ENCODE measurements at places on chromosomes 6 and 20.

DNA sequence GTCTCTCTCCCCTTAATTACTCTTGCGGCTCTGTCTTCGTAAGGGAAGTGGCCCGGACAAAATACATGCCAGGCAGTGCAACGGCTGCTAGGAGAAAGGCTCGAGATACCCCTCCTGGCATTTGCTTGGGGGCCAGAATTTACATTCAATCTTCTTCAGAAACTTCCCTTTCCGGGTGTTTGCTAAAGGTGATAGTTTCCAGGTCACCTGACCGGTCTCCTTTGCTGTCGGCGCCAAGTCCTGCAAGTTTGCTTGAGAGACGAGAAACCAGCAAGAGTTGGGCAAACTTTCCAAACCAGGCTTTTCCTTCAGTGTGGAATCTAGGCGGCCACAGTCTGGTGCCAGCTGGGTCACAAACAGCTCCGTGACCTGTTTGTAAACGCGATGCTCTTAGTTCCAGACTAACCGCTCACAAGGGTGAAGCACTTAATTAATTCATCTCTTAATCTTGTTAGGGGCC lies 563 bp upstream of the SRSF3 start:
- peak; percentile 84 for DNase-seq

DNA sequence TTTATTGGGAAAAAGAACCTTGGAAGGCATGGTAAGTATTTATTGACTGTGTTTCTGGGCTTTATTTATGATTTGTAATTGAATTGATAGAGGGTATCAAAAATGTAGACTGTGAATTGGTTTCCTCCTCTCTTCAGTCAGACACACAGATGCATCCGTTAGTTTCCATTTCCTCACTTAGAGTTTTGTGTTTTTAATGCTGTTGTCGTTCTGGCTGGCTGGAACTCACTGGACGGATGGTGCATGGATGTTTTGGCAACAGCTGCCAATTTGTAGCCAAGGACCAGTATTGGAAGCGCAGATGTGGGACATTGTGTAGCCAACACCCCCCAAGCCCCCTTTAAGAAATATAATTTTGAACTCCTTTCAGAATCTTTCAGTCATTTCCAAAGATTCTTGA lies 134.5 kb downstream of the JARID2 start:
- no peak for DNase-seq

GRCh38 chr6:150684714-150685459 lies 85.2 kb downstream of the PLEKHG1 start:
- no peak for DNase-seq

DNA sequence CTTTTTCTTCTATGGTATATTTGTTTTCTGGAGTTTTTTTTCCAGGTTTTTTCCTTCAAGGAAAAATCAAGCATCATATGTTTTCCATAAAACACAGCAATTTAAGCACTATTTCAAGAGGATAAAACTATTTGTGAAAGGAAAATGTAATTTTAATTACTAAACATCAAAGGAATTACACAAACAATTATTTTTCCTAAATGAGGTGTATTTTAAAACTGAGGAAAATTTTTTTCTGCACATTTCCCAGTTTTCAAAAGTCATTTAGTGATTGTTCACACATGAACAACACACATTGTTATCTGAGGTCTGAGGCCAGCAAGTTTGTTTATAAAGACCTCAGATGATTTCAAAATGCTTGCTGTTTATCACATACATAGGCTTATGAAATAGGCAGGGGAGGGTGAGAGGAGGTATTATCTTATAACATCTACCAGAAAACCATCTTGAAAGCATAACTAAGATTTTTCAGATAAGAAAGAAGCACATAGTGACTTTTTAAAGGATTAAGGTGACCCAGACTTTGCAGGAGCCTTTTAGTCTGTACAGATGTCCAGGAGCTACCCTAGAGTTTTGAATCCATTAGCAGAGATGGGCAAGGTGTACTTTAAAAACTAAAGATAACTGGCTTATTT lies 381.6 kb downstream of the GJA1 start:
- DNase-seq = no peak

GRCh38 chr6:167408235-167408869 lies 83.5 kb downstream of the TTLL2 start:
- DNase-seq = peak; percentile 50

- no peak for DNase-seq
Observed at GRCh38 chr6:124872361-124873065, 89.7 kb upstream of the RNF217 start.

DNA sequence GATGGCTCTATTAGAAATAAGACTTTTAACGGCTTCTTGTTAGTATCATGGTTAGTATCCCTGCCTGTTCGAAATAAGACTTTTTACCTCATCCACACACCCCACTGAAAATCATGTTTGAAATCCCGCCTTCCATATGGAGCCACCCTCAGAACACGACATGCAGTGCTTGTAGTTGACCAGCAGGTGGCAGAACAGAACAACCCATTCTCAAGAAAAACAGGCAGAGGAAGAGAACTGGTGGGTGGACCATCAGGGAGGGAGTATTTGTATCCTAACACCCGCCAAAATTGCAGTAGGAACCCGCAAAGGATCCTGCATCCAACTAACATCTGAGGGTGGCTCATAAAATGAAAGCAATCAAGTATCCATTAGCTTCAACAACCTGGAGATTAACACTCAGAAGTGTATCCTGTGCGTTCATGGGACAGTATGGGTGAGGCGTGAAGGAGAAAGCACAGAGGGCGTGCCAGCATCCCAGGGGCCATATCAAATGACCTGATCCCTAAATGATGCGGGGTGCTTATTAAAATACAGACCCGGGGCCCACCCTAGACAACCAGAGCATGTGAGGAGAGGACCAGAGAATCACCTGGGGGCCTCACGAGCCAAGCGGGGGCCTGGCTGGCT lies 89.6 kb upstream of the NHSL1 start:
- peak; percentile 77 for DNase-seq

DNA sequence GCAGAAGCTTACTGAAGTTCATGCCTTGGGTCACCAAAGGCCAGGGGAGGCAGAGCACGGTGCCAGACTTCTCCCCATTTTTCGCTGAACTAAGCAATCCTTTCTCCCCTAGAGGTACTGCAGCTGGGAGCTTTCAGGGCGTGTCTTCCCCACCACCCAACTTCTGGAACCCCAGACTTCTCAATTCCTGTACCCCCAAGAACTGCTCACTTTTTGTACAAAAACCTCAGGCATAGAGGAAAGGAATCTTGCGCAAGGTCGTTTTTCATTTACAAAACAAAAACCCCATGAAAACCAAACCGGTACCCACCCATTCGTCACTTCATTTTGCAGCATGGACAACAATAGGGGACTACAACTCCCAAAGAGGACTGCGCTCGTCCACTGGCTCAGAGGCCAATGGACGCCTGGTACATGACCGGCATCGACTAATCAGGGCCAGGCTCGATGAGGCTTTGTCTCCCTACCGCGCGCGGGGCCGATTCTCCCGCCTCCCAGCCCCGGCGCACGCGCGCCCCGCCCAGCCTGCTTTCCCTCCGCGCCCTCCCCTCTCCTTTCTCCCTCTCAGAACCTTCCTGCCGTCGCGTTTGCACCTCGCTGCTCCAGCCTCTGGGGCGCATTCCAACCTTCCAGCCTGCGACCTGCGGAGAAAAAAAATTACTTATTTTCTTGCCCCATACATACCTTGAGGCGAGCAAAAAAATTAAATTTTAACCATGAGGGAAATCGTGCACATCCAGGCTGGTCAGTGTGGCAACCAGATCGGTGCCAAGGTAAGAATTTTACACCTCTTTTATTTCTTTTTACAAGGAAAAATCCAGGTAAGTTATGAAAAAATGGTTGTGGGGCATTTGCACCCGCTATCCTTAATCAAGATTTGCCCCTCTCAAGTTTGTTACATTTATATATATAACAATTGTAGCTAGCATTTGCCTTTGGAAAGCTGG lies at the start of gene TUBB:
TUBB (plus strand) TSS at position 562 of the 947 bp plus-strand sequence; CDS start at position 717, 155 bp downstream.
- DNase-seq = peak; percentile 99

GRCh38 chr6:108799354-108799717 lies 48.9 kb upstream of the ARMC2 start:
- peak; percentile 8 for DNase-seq

GRCh38 chr6:109304284-109305015 lies 77.8 kb downstream of the CD164 start:
- DNase-seq = no peak

- DNase-seq = no peak
Observed at GRCh38 chr6:48904809-48905208, 558.2 kb downstream of the MMUT start.

DNA sequence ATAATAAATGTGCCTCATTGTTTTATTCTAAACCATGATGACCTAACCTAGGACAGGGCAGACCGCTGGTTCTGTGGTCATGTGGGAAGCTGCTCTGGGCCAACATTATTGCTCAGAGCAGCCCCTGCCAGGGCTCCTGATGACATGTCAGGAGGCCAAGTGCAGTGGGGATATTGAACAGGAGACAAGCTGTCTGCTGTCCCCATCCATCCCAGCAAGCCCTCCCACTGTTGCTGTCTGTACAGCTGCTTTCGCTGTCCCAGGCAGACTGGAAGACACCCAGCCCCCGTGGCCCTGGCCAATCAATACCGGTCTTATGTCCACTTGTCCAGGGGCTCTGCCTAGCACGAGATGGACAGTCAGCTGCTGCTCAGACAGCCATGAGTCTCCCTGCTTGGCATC lies 43.2 kb upstream of the FNDC1 start:
- no peak for DNase-seq

GRCh38 chr6:82441047-82441855 lies 77.6 kb downstream of the TPBG start:
- DNase-seq = no peak

DNA sequence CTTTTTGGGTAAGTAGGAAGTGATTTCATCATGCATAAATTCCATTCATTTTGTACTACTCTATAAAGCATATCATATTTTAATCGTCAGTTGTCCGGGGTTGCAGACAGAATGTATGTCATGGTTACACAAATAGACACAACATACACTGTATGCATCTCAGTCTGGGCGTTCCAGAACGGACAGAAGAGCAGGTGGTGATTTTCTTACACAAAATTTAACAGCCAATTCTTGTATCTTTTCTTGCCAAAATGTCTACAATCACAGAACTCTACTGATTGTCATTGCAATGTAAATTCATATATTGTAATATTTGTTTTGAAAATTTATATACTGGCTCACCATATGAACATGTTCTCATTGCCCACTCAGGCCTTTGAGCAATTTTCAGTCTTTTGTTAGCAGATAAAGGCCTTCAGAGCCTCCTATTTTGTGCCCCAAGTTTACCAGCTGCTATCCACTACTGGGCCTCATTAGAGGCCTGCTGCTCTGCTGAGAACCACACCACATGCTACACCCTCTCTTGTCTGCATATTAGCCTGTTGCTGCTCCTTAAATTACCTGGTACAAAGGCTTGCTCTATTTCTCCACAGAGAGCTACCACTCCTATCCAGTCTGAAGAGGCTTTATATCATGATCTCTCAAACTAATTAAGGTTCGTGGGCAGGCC lies 61.5 kb downstream of the PRDM13 start:
- DNase-seq = no peak

- peak; percentile 54 for DNase-seq
Observed at GRCh38 chr6:2658788-2659187, 91.9 kb downstream of the MYLK4 start.

DNA sequence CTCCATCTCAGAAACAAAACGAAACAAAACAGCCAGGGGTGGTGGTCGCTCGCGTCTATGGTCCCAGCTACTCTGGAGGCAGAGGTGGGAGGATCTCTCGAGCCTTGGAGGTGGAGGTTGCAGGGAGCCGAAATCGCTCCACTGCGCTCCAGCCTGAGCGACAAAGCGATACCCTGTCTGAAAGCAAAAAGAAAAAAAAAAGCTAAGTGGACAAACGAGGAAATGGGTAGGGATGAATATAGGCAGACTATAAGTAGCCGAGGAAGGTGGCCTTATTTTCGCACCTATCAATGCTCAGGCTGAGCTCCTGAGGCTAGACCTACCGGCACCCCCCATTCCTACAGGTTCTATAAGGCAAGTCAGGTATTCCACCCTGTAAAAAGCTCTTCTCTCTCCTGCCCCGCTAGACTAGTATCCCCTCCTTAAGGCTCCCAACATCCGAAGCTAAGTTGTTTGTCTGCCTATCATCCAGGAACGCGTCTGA lies 650 bp upstream of the CASP8AP2 start:
- no peak for DNase-seq

DNA sequence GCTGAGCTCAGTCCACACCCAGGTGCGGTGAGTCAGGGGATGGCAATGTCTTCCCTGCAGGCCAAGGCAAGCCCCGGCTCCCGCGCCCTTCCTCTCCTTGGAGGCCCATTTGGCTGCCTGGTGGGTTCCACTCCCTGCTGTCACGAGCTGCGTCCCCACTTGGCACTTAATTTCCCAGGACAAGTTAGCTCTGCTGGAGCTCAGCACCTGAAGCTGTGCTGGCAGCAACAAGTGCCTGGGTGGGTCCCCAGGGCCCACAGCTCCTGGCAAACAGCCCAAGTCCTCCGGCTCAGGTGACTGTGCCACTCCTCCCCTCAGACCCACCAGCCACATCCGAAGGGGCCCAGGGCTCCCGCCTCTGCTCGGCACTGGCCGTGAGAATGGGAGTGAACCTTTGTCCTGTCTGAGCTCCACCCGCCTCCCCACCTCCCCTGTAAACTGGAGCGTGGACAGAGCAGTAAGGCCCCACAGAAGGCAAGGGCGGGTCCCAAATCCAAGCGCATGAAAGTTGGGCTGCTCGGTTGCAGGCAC lies 16.9 kb downstream of the LAMA5 start:
- peak; percentile 89 for DNase-seq

- peak; percentile 75 for DNase-seq
Observed at GRCh38 chr6:33815854-33816253, 12.1 kb upstream of the MLN start.

GRCh38 chr6:158194487-158195280 lies 26.5 kb downstream of the GTF2H5 start:
- DNase-seq = no peak

DNA sequence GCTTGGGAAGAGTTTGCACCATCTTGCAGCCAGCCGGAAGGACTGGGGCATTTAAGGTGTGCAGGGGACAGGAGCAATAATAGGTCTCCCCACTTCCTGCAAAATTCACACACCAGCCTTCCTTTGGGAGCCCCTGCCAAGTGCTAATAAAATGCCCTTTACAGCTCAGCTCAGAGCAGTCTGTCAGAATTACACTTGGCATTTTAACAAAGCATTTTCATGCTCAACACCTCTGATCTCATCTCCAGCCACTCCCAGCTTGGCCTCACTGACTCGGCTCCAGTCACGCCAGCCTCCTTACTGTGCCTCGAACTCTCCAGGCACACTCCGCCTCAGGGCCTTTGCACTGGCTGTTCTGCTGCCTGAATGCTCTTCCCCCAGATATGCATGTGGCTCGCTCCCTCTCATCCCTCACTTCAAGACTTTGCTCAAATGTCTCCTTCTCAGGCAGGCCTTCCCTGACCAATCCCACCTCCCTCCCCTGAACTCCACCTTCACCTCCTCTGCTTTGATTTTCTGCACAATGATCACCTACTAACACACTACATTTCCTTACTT lies 43.7 kb downstream of the GRM4 start:
- DNase-seq = no peak

DNA sequence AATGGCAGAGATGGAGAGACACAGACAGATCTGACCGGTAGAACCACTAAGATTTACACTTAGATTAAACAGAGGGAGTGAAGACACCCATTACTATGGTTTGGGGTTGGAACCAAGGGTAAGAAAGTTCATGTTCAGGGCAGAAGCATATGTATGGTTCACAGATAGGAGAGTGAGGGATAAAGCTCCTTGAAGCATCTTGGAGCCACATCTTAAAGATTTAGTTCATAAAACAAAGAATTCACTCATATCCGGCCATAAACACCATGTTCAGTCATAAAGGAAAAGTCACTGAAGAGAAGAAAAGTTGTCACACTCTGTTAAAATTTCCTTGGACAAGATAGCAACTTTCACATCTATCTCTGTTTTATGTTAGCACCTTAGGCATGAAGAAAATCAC lies 18.0 kb downstream of the STX7 start:
- DNase-seq = no peak
